ENCODE measurements at places on chromosomes 2 and 18.
A peak's percentile ranks its signal among the peaks of the same experiment; 100 is the strongest.

GRCh38 chr18:79434607-79435401 is 39.1 kb downstream of the NFATC1 start:
- no peak for DNase-seq

GRCh38 chr2:106882673-106883072 is 3.3 kb downstream of the ST6GAL2 start:
- DNase-seq: no peak

- DNase-seq: no peak
Measured at GRCh38 chr2:225192869-225193268, 150.6 kb upstream of the DOCK10 start.

GRCh38 chr18:10197097-10197496 is 257.3 kb upstream of the APCDD1 start:
- no peak for DNase-seq

DNA sequence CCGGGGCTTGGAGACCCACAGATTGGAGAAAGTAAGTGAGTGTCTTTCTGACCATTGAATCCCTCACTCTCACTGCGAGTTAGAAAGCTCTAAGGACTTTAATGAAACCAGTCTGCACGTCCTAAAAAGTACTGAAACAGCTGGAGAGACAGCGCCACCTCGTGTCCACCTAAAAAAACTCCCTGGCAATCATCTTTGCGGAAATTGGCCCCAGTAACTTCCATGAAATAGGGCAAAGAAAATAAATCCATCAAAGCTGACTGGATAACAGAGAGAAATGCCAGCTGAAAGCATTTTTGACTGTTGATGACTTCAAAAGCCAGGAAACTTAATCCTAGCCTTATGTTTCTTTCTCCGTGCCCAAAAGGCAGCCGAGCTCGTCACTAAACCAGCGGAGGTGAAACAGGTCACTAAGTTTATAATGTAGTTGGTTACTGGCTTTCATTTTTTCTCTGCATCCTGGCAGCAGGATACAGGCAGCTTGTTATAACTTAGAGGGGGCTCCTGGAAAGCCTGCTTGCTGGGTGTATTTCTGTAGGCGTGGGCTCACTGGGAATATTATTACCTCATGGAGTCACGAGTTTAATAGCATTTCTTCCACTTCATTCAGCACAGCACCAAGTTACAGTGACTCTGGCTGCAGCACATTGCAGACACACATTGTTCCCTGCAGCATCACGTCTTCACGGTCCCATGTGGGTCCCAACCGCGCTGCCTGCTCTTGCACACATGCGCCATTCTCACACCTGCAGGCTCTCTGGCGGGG is 266.5 kb downstream of the HRH4 start:
- DNase-seq: peak; percentile 24

DNA sequence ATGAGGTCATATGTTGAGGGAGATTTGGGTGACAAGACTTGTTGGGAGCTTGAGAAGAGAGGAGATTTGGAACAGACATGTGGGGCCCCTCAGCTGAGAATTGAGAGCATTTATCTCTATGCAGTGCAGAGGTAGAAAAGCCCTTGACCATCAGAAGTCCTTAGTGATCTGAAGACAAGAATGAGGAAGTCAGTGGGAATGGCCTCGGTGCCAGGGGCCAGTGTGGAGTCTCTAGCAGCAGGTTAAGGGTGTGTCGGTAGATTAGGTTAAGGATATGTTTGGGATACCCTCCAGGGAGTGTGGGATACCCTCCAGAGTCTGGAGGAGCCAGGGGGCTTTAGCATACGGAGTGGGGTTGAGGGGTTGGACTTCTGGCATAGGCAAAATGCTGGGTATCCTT is 41.6 kb downstream of the FBXO48 start:
- DNase-seq: no peak

GRCh38 chr18:24791751-24792545 is 331.5 kb downstream of the HRH4 start:
- DNase-seq: no peak

GRCh38 chr2:157744571-157745076 is 116.0 kb upstream of the ACVR1C start:
- no peak for DNase-seq

DNA sequence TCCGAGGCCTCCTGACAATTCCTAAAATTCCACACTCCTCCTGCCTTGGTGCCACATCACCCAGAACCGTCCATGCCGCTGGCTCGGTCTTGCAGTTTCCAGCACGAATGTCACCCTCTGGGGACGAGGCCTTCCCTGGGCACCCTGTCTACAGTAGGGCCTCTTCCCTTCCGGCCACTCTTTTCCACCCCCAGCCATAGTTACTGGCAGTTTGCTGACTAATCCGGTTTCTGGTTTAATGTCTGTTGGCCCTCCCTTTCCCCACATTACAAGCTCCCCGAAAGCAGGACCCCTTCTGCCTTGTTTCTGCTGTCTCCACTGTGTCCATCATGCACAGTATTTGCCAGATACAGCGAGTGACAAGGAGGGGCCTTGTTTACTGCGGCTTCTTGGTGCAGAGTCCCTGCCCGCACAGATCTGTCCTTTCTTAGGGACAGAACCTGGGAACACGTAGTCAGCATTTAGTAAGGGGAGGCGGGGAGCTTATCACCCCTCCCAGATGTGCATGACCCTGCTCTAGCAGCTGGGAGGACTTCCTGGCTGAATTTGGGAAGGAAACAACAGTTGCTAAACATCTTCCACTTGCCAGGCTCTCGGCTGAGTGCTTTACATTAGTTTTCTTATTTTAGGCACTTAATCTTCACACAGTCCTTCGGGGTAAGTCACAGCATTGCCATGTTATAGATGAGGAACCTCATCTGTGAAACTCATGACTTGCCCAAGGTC is 23.6 kb upstream of the CATIP start:
- peak; percentile 9 for DNase-seq

- DNase-seq: no peak
Measured at GRCh38 chr2:150391779-150392178, 95.7 kb downstream of the RND3 start.

DNA sequence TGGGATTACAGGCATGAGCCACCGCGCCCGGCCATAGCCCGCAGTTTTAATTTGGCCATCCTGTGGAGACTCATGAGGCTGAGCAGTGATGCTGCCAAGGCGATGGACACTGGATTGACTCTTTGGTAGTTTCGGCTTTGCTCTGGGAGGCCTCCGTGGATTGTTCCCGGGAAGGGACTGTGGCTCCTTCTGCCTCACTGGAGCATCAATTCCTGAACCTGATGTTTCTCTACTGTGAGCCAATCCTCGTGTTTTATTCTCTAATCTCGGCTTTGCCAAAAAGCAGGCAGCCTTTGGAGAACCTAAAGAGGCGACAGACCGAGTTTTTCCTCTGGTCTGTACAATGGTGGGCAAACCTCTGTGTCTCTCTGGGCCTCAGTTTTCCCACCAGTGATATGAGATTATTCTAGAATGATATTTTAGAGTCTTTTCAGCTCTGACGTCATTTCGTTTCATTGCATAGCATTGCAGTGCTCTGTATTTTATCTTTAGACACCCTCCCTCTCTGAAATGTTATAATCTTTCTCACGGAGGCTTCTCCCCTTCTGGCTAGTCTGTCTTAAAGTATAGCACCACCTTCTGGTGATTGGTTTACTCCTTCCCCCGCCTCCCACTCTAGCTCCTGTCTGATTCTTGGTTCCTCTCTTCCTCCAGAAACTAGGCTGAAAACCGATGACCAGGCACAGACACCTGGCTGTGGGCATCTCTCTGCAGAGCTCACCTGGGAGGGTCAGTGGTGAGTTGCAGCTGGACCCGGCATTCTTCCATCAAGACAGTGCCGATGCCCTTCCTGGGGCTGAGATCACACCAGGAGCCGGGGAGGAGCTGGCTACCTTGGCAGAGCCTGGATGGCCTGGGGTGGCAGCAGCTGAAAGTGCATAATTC is 341.3 kb downstream of the MYCN start:
- no peak for DNase-seq
